Activated CD4-positive, alpha-beta T cell treated with anti-CD3 and anti-CD28 coated beads, Interleukin-2, amount 10 ng/mL, durations not matched to agents 24 days and 14 days (primary cell): ENCODE measurements at places on chromosomes 6 and 20.

DNA sequence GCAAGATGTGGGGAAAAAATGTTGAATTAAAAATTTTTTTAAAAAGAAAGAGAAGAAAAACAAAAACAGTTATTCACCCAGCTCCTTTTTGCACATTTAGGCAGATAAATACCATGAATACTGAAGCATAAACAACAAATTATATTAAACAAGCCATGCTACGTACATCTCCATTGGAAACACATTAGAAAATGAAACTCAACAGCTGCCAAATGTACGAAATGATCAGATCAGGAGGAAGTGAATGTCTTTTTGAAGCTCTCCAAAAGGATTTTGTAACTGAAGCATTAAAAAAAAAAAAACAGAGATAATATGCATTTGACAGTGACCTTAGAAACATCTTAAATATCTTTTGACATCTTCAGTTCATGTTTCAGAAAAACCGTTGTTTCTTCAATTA lies 56.7 kb downstream of the CD83 start:
- H3K27me3 ChIP-seq, result no peaks in the 10 kb centered on the region
- H3K4me3 ChIP-seq, result no peak overlapping the region
- no peaks in the 10 kb centered on the region for H3K36me3 ChIP-seq
- DNase-seq, result no peak
- peaks cover 2% of the 10 kb centered on the region for H3K4me1 ChIP-seq

DNA sequence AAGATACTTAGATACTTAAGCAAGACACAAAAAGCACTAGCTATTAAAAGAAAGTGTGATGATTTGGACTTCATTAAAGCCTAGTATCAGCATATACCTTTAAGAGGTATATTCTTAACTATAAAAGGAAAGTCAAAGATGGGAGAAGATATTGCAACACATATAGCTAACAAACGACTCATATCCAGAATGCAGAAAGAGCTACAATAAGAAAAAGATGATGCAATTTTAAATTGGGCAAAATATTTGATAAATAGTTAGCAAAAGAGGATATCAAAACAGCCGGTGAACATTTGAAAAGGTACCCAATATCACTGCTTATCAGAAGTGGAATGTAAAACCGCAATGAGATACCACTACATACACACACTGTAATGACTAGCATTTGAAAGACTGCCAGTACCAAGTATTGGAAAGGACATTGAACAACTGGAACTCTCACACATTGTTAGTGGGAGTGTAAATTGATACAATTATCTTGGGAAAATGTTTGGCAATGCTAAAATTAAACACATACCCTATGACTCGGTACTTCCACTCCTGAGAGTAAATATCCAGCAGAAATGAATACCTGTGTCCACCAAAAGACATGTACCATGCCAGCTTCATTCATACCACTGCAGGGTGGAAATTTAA lies 25.7 kb downstream of the MUC22 start:
- no peak overlapping the region for H3K4me3 ChIP-seq
- no peaks in the 10 kb centered on the region for H3K4me1 ChIP-seq
- H3K27me3 ChIP-seq, result peaks cover 16% of the 10 kb centered on the region
- no peak for DNase-seq
- no peak overlapping the region for H3K27ac ChIP-seq

DNA sequence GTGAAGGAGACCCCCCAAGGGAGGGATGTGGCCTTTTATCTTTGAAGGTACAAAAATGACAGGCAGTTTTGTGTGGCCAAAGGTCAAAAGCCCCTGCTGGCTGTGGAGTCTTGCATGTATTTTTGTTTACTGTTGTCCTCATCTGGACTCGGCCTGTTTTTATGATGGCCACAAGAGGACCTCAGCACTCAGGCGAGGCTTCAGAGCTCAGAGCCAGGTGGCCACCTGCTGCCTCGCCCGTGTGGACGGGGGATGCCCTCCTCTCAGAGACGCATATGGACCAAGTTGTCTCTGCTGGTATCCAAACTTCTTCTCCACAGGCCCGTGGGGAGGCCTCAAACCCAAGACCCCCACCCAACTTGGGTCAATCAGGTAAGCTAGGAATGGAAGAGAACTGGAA lies 118.2 kb downstream of the DACT2 start:
- no peaks in the 10 kb centered on the region for H3K4me1 ChIP-seq
- no peak overlapping the region for H3K4me3 ChIP-seq
- no peaks in the 10 kb centered on the region for H3K36me3 ChIP-seq

GRCh38 chr20:9626357-9626756 lies 112.0 kb downstream of the LAMP5 start:
- no peak for DNase-seq
- no peak overlapping the region for H3K4me3 ChIP-seq
- H3K27me3 ChIP-seq, result no peaks in the 10 kb centered on the region
- H3K27ac ChIP-seq, result no peak overlapping the region
- H3K4me1 ChIP-seq, result no peaks in the 10 kb centered on the region

DNA sequence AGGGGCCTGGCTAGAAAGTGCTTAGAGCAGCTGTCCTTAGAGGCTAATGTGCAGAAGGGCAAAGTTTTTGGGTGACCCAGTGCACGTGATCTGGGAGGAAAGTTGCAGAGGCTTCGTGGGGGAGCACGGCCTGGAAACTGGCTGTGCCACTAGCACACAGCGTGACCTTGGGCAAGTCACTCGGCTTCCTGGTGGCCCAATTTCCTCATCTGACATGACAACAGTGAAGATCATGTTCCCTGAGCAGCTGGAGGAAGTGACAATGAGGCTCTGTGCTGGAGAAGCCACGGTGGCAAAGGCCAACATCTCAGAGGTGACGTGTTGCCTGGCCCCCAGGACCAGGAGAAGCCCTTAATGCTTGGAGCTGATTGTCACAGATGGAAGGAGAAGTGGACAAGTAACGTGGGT lies 99.5 kb downstream of the FOXC1 start:
- no peaks in the 10 kb centered on the region for H3K27me3 ChIP-seq
- H3K4me1 ChIP-seq, result no peaks in the 10 kb centered on the region
- no peak overlapping the region for H3K4me3 ChIP-seq
- H3K27ac ChIP-seq, result no peak overlapping the region
- no peaks in the 10 kb centered on the region for H3K36me3 ChIP-seq
- DNase-seq, result no peak
